ENCODE measurements at places on chromosomes 6 and 20.

GRCh38 chr6:18101271-18101670 lies 21.2 kb downstream of the NHLRC1 start:
- no peak for DNase-seq

DNA sequence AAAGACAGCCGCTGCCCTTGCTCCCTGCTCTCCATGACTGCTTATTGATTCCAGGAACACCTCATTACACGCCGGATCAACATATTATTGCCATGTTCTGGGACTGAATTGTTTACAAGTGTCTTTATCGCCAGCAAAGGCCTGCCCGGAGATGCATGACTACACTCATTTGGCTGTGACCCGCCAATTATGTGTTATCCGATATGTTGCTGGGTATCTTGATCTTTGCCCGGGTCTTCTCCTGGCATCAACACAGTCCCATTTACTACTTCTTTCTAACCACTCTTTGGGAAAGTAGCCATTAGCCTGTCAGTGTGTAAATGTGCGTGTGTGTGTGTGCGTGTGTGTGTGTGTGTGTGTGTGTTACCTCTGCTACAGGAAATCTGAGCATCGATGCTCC lies 15.4 kb downstream of the LINC00237 start:
- DNase-seq: no peak

DNA sequence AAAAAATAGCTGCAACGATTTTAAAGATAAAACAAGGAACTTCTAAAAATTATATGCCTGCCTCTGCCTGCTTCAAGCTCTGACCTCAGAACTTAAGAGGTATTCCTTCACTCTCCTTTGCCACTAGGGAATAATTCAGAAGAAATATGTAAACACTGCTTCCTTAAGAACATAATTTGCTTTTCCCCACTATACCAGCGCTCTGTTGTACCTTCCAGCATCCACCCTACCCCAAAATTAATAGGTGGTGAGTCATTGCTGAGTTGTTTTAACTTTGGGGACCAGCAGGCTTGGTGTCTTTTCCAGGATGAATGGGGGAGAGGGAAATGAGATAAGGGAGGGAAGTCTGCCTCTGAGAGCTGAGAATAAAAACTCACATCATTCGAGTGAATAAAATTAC lies 107.7 kb upstream of the ATXN1 start:
- DNase-seq: no peak

DNA sequence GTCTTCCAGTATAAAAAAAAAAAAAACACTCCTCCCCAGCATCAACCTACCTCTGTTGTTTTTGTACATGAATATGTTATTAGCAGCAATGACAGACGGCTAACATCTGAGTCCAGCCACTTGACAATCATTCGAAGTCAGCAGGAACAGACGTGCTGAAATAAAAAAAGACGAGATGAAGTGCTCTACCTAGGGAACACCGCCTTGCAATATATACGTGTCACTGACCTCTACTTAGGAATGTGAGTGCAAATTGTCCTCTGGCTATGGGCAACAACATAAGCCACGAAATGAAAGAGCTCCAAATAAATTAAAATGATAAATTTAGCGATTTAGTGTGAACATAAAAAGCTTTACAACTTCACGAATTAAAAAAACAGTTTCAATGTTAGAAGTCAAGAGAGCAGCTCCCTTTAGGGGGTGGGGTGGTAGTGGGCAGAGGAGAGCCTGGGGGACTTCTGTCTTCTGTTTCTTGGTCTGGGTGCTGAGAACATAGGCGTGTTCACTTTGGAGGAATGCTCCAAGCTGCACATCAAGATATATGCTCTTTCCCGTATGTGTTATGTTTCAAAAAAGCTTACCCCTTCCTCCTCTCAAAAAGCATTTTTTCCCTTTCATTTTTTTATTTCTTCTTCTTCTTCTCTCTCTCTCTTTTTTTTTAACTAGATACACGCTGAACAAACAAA lies 23.3 kb downstream of the EDN1 start:
- no peak for DNase-seq

- no peak for DNase-seq
These were observed 4.3 kb upstream of the KIF25 start for GRCh38 chr6:167993169-167993568.

- no peak for DNase-seq
These were observed 70.7 kb upstream of the POPDC3 start for GRCh38 chr6:105250533-105250932.

DNA sequence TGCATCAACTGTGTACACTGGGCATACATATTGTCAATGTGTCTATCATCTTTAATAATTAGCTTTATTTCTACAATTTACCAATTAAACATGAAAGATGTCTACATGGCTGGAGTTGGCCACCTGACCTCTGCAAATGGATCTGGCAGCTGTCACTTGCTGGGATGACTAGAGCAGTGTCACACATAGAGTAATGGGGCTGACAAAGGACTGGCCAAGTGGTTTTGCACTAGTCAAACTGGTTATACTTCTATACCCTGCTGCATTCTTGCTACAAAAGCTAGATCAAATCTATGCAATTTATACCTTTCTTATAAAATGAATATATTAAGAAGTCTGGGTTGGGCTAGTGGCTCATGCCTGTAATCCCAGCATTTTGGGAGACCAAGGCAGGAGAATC lies 99.3 kb downstream of the SESN1 start:
- no peak for DNase-seq

DNA sequence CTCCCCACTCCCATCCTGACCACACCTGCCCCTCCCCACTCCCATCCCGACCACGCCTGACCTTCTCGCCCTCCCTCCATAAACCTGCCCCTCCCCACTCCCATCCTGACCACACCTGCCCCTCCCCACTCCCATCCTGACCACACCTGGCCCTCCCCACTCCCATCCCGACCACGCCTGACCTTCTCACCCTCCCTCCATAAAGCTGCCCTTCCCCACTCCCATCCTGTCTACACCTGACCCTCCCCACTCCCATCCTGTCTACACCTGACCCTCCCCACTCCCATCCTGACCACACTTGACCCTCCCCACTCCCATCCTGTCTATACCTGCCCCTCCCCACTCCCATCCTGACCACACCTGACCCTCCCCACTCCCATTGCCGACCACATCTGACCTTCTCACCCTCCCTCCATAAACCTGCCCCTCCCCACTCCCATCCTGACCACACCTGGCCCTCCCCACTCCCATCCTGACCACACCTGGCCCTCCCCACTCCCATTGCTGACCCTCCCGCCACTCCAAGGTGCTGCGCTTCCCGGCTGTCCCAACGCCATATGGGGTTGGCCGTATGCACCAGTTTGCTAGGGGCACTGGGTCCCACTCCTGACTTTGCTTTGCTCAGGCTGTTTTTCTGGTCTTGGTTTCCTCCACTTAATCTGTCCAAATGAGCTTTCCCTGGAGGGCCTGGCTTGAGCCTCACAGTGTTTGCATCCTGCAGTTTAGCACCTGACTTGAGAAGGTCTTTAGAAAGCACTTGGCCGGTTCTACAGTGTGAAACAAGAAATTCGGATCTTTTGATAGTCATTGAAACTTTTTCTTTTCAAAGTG lies 2.9 kb downstream of the KIF25 start:
- no peak for DNase-seq

DNA sequence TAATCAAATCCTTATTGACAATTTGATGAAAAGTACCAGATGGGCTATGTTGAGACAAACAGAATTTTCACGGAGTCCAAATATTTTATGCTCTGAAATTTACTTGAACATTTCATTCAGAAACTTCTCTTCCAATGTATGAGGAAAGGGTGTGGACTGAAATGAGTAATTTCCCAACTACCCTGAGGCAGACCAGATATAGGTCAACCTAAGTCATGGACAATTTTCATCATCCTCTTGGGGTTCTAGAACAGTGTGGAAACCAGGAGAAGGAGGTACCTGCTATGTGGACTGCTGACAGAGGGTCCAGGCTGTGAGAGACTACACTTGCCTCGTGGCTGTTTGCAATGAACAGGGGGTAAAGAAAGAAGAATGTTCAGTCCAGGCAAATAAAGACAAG lies 323.0 kb downstream of the ESR1 start:
- DNase-seq: no peak

DNA sequence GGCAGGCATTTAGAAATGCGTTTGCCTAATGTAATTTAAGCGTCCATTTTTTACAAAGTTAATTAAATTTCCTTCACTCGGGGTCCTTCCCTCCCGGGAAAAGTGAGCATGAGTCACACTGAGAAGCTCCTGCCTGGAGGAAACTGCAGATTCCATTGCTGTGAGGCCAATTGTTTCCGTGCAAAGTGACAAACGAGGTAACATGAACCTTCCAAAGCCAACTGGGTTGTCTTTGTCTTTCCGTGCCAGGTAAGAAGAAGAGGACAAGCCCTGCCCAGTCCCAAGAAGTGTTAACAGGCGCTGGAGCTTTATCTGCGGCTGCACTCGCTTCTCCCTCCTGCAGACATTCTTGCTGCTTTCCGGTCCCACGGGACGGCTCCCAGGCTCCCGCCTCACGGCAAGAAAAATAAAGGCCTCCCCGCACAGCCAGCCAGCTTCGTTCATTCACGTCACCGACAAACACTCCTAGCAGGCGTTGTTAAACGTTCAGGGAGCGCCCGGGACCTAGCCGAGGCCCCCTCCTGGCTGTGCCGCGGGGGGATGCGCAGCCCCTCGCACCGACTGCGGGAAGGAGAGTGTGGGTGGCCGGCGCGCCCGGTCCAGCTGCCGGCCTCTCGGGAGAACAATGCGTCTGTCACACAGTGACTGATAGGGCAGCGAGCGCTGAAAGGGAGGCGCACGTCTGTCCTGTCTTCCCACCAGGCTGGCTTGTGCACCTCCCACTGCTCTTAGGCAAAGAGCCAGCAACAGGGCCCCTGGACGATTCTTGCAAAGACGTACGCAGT lies 61.5 kb upstream of the HDDC2 start:
- DNase-seq: no peak

DNA sequence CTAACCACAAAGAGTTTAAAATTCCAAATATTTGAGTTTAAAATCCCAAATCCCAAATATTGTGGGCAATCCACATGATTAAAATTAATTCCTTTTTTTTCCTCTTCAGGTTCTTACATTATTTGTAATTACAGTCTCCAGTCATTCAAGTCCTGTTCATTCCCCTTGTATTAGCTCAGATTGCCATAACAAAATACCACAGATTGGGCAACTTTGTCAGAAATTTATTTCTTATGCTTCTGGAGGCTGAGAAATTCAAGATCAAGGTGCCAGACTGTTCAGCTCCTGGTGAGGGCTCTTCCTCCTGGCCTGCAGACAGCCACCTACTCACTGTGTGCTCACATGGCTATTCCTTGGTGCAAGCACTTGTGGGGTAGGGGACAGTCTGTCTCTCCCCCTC lies 105.5 kb downstream of the ARMC2 start:
- DNase-seq: no peak

GRCh38 chr6:102474041-102474807 lies 1080.7 kb downstream of the GRIK2 start:
- no peak for DNase-seq

GRCh38 chr6:33987531-33988021 lies 158.3 kb downstream of the GRM4 start:
- DNase-seq: no peak

GRCh38 chr6:36525346-36525745 lies 21.9 kb downstream of the STK38 start:
- no peak for DNase-seq

- no peak for DNase-seq
These were observed 110.2 kb downstream of the PHF3 start for GRCh38 chr6:63745784-63746183.

- peak; percentile 70 for DNase-seq
These were observed 13.5 kb upstream of the ZNF391 start for GRCh38 chr6:27374824-27375612.

- no peak for DNase-seq
These were observed 10.8 kb downstream of the SIM1 start for GRCh38 chr6:100453701-100454521.

- DNase-seq: no peak
These were observed 532 bp upstream of the SLC35F1 start for GRCh38 chr6:117906507-117906957.

GRCh38 chr20:23214903-23215302 lies 128.8 kb upstream of the CD93 start:
- DNase-seq: no peak

- no peak for DNase-seq
These were observed 82.3 kb upstream of the PHACTR2 start for GRCh38 chr6:143595251-143596036.

- no peak for DNase-seq
These were observed 128.2 kb downstream of the CRYBG1 start for GRCh38 chr6:106488494-106489370.

GRCh38 chr20:10662661-10663458 lies 10.9 kb downstream of the JAG1 start:
- DNase-seq: no peak

GRCh38 chr6:11771473-11772048 lies 7.0 kb downstream of the ADTRP start:
- no peak for DNase-seq

- peak; percentile 59 for DNase-seq
These were observed 86.0 kb downstream of the DHX35 start for GRCh38 chr20:39048000-39048696.

DNA sequence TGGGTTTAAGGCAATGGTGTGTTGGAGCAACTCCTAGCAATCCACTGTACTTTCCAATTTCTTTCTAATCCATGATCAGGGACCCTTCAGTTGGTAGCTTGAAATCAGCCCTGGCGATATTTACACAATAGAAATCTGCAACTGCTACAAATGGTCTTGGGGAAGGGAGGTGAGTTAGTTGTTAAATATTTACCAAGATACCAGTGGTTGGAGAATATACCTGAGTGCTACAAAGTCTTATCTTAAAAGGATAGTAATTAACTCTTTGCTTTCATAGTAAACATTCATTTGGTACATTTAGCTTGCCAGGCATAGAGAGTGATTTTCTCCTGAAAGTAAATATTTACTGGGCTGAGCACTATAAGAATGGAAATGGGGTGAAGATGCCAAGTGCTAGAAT lies 568.2 kb downstream of the BCKDHB start:
- no peak for DNase-seq

DNA sequence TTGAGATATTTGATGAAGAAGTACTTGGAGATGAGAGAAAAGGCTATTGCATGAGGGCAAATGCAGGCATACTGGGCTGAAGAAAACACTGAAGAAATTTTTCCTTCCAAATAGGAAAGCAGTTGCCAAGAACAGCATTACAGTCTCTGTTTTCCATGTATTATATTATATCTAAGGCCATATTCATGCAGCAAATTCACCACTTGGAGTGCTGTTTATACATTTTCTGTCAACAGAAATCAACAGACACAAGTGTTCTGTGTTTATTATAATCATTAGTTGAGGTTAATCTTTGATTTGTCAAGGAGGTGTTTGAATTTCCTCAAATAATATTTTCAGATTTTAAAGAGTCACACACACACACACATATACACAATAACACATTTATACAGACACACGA lies 268.8 kb upstream of the PLCB4 start:
- no peak for DNase-seq

- no peak for DNase-seq
These were observed 98.2 kb downstream of the SMOC2 start for GRCh38 chr6:168538892-168539811.

- DNase-seq: peak; percentile 67
These were observed 93.9 kb upstream of the BTN3A2 start for GRCh38 chr6:26270903-26271667.

All from activated T-cell treated with anti-CD3 and anti-CD28 coated beads for 24 hours (primary cell).